ENCODE measurements at places on chromosomes 16 and 17.
A peak's percentile ranks its signal among the peaks of the same experiment; 100 is the strongest.

DNA sequence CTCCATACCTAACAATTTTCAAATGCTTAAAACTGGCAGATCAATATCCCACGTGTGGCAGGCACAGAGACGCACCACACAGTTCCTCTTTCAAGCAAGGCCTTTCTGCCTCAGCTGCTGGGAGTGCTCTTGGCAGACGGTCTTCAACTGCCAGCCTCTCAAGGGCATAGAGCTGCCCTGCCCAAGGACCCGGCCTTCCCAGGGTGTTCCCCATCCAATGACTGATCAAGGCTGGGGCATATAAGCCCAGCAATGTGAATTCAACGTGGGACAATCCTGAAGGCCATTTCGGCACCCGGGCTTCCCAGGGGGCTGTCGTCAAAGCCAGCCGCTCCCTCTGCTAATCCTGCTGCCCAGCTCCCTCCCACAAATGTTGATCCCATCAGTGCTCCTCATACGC is 107.1 kb downstream of the STX8 start:
- DNase-seq: no peak

- DNase-seq: peak; percentile 96
These were observed 18.5 kb downstream of the RAP1GAP2 start for GRCh38 chr17:2814481-2815341.

DNA sequence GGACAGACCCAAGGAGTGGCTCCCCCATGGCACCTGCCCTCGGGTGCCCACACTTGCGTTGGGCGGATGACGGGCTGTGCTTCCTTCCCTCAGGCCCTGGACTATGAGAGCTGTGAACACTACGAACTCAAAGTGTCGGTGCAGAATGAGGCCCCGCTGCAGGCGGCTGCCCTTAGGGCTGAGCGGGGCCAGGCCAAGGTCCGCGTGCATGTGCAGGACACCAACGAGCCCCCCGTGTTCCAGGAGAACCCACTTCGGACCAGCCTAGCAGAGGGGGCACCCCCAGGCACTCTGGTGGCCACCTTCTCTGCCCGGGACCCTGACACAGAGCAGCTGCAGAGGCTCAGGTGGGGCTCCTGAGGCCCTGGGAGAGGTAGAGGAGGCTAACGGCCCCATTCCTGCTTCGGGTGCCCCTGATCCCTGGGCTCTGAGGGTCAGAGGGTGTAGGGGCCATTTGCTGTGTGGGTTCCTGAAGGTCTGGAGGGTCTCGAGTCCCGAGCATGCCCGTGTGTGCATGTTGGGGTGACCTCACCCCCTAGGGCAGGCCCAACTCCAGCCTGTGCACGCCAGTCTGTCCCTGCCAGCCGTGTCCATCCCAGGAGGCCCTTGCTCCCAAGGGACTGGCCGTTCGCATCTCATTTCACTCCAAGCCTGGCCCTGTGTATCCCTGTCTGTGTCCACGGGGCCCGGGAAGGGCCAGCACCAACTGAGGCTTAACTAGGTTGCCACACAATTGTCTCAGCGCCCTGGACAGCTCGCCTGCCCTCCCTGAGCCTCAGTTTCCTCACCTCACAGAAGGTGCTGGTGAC is 10.0 kb downstream of the SLC22A31 start:
- DNase-seq: no peak

DNA sequence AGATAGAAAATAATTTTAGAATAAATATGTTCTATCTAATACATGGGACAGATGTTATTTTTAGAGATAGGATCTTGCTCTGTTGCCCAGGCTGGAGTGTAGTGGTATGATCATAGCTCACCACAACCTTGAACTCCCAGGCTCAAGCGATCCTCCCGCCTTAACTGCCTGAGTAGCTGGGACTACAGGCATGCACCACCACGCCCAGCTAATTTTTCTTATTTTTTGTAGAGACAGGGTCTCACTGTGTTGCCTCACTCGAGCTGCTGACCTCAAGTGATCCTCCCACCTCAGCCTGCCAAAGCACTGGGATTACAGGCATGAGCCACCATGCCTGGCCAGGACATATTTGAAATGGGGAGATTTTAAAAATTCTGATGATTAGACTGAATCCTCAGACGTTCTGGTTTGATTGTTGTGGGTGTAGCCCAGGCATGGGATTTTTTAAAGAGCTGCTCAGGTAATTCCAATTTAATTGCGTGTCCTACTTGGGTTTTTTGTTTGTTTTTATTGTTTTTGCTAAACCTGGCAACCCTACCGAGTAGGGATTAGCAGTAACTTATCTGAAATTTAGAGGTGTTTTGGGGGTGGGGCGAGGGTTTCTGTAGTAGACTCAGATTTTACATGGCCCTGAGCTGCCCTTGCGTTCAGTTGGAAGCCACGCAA is 142.9 kb downstream of the RAB11FIP4 start:
- DNase-seq: no peak

- no peak for DNase-seq
These were observed 364.9 kb upstream of the PMFBP1 start for GRCh38 chr16:72536723-72537435.

DNA sequence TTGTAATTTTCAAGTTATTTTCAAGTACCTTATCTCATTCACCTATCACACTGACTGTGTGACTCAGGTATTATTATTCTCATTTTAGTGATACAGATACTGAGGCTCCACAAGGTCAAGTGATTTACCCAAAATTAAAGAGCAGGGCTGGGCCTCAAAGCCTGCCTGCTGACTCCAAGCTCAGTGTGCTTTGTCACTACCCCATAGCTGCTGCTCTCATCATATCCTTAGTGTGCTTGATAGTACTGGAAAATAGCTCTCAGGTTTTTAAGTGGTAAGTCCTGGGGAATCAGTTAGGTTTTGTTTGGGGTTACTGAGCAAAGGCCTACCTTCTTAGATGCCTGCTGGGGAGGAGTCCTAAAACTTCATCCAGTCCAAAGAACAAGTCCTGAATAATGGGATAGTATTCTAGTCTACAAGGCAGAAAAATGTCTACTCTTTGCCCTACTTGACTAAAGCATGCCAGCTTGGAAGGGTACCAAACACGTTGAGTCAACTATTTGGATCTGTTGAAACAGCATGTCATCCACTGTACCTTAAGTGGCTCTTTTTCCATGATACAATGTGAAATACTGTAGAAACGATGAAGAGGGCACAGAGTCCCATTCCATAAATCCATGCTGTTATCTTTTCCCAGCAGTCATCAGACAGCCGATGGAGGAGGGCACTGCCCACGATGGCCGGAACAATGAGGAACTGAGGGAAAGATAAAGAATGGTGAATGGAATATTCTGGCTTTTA is 10.7 kb downstream of the MMD start:
- DNase-seq: no peak

GRCh38 chr17:30031214-30031869 is 85.3 kb upstream of the NSRP1 start:
- no peak for DNase-seq

DNA sequence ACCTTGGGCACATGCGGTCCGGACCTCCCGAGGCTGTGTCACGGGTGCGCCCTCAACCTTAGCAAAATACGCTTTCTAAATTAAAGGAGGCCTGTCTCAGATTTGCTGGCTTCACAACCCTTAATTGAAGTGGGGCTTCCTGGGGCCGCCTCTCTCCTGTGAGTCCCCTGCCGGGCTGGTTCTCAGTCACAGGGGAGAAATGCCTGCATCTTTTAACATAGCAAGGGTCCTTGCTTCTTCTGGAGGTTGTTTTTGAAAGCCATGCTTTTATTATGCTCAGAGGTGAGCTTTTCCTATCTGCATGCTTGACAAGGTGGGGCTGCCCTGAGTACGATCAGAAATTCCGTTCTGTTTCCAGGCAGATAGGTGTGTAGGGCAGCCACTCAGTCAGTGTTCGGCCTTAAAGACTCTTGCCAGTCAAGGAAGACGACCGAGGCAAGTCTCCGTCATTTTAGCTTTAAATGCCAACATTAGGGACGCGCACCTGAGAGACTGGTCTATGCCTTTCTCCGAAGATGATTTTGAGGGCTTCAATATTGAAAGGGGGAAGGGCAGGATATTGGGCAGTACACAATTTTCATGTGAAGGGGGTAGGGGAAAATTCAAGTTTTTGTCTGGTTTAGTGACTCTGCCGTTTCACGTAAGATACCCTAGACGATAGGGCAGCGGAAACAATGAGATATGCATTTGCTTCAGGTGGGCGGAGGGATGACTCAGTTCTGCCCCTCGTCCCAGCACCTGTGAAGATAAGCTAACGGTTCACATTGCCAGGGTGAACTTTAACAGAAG is 5.5 kb upstream of the SLC7A5 start:
- no peak for DNase-seq

DNA sequence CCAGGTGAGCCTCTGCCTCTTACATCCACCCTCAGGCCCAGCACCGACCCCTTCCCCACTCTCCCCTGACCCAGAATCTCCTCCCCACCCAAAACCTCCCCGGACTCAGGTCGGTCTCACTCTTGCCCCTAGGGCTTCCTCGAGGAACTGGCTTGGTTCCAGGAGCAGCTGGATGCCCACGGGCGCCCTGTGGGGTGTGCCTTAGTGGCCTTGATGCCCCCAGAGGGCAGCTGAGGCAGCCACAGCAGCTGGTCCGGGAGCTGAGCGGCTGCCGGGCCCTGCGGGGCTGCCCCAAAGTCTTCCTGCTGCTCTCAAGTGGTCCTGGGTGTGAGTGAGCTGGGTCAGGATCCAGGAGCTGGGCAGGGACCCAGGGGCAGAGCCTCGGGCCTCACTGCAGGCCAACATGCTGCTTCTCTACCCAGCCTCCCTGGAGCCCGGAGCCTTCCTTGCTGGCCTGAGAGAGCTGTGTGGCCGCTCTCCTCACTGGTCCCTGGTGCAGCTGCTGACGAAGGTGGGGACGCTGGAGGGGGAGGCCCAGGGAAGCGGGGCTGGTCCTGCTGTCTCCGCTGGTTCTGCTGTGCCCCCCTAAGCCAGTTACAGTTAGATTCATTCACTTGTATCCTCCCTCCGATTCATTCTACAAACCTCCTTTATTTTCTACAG is 9.6 kb downstream of the ZNF213 start:
- no peak for DNase-seq

- no peak for DNase-seq
These were observed 138.2 kb downstream of the CMIP start for GRCh38 chr16:81582655-81583441.

GRCh38 chr16:72715267-72715666 is 332.7 kb downstream of the ZFHX3 start:
- DNase-seq: no peak

DNA sequence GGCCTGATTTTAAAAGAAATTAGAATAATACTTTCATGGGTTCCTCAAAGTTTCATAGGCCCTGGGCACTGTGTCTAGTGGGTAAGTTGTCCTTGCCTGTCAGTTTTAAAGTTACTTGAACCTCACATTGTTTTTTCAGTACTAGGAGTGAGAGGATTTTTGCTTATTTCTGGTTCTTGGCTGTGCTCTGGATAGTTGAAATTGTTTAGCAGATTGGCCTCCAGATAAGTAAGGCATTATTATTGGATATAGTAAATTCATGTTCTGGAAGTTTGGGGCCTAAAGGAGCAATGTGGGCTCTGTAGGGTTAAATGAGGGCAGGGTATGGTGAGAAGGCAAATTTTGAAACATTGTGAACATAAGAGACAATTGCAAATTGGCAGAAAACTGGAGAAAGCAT is 78.5 kb downstream of the WNT3 start:
- DNase-seq: no peak

DNA sequence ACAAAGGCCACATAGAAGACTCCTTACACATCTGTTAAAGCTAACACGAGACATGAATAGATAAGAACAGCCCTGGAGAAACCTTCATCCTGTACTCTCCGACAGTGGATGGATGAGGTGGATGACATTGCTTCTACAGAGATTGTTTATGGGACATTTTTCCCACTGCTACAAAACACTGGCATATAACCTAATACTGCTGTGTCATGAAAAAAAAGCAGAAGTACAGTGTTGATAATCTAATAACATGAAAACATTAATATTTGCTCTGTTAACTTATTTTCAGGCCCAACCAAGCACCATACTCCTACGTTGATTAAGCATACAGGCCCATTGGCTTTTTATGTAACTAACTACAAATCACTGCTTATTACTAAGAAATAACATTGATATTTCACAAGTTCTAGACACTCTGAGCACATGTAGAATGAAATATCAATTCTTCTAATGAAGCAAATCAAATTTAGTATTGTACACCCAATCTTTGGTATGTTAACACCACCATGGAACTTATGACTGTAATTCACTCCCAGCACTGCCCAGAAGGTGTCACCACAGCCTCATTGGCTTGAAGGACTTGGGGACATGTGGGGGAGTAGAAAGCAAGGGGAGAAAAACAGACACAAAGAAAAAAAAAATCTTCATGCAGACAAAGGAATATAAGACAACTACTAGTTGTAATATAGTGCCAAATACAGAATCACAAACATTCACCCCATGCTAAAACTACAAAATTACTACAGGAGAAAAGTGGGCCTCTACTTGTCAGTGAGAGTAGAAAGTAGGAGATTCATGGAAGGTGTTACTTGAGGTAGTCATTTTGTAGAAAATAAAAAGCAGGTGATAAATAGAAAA is 330.0 kb upstream of the PMFBP1 start:
- DNase-seq: peak; percentile 39

DNA sequence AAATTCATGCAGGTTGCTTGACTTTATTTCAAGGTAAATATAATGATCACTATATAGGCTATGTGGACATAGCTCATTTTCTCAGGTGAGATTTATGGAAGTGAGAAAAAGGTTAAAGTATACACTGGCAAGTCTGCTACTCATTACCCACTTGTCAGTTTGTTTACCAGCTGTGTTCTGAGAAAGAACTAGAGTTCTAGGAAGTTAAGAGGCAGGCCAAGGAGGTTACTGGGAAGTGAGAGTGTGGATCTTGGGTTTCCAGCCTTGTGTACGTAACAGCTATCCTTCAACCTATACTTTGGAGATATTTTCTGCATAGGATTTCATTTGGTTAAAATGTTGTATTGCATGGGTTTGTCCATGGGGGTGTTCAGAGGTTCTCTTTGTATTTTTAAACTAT is 31.9 kb upstream of the COX10 start:
- no peak for DNase-seq

DNA sequence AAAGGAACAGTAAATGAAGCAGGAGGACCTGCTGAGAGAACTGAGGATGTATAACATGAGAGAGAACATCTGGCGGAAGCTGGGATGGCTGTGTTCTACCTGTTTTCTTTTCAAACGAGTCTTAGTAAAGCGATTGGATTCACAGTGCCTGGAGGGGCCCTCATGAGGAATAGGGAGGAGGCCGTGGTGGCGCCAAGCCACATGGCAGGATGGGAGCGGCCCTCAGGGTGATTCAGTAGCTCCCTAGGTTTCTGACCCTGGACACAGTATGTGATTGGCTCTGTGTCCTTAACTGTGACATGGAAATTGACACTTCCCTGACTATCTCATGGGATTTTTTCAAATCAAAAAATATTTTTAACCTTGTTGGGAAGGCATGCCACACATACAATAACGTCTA is 32.1 kb downstream of the USP43 start:
- DNase-seq: no peak
